Choroid plexus epithelial cell (primary cell): ENCODE measurements at places on chromosomes 7 and 10.

DNA sequence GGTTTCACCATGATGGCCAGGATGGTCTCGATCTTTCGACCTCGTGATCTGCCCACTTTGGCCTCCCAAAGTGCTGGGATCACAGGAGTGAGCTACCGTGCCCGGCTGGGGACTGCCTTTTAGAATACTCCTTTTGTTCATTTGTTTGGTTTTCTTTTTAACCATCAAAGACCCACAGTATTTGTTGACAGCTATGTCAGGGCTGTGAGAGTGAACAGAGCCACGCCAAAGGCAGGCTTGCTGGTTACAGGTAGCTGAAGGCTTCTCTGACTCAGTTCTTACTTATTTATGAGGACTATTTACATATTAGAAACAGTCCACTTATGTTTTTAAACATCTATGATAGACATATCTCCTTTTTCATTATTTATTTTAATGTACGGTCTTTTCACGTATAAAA lies 544.5 kb downstream of the CALN1 start:
- DNase-seq, result no peak

- no peak for DNase-seq
These were observed 75.3 kb upstream of the CC2D2B start for GRCh38 chr10:95832216-95833041.

GRCh38 chr7:116511552-116512519 lies 12.3 kb downstream of the CAV2 start:
- DNase-seq, result peak; percentile 48

DNA sequence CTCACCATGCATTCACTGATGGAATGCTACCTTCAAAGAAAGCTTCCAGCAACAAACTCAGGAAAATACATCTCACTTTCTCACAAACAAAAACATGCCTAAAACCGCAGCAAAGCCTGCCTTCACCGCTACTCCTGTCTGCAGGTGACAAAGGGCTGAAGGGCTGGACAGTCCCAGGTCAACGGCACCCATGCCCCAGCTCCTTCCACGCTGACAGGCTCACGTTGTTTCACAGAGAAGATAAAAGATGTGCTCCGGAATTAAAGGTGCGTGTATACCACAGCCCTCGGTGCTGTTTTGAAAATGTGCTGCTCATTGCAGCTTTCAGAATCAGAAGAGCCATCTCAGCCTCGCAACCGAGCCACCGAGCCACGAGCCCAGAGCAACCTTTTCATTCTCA lies 445.0 kb downstream of the PTPRN2 start:
- no peak for DNase-seq

- DNase-seq, result peak; percentile 73
These were observed 67.7 kb downstream of the TACR2 start for GRCh38 chr10:69348816-69349541.

- peak; percentile 47 for DNase-seq
These were observed 66.1 kb upstream of the STK17A start for GRCh38 chr7:43516581-43517342.

DNA sequence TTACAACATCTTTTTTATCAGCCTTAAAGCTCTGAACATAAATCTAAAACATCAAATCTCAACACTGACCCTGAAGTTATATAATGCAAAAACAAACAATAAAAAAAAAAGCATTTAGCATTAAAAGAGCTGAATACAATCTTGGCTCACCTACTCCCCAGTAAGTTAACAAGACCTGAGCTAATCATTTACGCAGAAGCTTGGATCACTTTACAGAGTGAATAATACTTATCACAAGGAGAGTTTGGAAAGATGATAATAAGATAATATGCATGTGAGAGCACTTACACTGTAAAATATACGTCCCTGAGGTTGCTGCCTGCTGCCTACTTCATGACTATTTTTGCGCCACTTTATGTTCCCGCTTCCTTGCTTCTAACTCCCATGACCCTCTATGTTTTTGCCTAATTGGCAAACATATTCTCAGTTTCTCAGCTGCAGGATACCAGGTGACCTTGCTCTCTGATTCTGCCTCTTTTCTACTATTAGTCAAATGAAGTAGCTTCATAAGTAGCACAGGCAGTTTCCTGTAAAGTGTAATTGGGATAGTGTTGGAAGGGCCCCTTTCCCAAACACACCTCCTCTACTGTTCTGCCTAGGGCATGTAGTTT lies 333.6 kb downstream of the LRRTM3 start:
- DNase-seq, result no peak

GRCh38 chr7:85230623-85231022 lies 43.8 kb upstream of the SEMA3D start:
- no peak for DNase-seq

GRCh38 chr7:30301751-30302150 lies 17.4 kb downstream of the ZNRF2 start:
- no peak for DNase-seq

DNA sequence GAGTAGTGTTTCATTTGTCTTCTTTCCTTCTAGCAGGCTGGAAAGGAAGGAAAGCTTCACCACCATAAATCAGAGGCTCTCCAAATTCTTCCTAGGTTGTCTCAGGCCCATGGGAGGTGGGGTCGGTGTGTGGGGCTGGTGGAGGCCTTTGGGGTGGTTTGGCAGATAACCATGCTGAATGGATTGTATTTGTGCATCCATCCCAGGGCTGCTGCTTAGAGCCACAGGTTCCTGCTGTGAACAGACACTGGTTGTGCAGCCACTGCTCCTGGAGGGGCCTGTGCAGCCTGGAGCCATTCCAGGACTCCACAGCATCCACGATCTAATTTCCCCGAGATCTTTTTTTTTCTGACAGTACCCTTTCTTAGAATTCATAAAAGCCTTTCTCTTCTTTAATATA lies 741.8 kb downstream of the SUGCT start:
- no peak for DNase-seq

- DNase-seq, result no peak
These were observed 35.0 kb upstream of the SRI start for GRCh38 chr7:88254721-88255424.

DNA sequence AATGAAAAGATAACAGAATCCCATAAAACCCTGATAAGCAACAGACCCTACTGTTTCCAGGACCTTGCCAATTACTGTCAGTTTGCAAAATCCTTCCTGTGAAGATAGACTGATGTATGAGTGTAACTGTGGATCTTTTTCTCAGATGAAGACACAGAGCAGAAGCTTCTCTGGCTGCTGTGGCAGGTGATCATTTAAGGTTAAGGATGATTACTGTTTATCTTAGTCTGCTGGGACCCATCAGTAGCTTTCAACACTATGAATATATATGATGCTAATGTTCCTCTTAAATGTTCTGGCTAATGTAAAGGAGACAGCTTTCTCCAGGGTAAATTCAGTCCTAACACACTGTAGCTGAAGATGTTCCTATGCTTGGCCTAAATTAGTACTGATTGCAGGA lies 56.0 kb upstream of the CTTNBP2 start:
- no peak for DNase-seq

DNA sequence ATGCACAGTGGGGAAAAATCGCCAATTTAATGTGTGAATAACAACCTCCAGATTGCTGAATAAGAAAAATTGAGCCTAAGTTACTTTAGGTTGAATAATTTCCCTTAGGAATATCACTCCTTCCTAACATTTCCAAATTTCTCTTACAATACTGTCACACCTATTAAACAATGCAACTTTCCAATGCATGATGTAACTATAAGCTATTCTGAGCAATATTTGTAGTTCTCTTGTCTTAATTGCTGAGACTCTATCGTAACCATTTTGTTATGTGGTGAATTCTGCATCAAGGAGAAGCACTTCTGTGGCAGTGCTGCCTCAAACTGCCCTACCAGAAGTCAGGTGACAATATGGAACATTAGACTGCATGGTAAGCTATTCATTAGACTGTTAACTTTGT lies 386.7 kb upstream of the LRRN3 start:
- no peak for DNase-seq

DNA sequence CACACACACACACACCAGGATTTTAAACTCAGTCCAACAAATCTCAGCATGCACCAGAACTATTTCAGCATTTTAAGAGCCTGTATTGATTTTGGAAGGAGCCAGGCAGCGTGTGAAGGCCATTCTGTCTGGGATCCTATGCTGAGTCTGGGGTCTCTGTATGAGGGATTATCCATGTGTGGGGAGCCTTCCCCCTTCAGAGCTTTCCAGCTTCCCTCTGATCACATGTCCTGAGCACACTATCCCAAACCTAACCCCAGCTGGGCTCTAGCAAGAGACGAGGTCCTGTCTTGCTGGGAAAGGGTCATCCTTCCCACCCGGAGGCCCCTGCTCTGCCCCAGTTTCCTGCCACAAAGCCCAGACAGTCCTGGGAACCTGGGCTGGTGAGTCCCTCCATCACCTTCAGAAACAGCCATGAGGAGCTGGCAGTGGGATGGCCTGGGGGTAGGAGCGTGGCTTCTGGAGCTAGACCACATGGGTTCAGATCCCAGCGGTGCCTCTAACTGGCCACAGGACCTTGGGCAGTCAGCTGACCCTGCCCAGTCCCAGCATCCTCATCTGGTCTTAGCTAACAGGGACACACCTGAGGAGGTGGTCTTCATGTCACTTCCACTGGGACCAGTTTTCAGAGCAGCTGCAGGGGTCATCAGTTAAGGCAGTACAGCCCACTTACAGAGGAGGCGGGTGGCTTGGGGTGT lies 79.6 kb upstream of the RET start:
- DNase-seq, result no peak
